ENCODE measurements at places on chromosomes 6 and 20. TPM values are rescaled to one million over a fixed set of nuclear protein-coding genes. Genes with fewer than 3 reads are reported as not detected.

Gene PKHD1
- polyA plus RNA-seq = not detected

Gene HLA-DRB5
- 3.0 TPM for polyA plus RNA-seq

Gene SLCO4A1
- polyA plus RNA-seq = 2.8 TPM

Gene HSF2
- 24.6 TPM for polyA plus RNA-seq

- DNase-seq = no peak
- H3K27me3 ChIP-seq = no peaks in the 10 kb centered on the region
- no peak overlapping the region for H3K4me3 ChIP-seq
- H3K4me1 ChIP-seq = no peaks in the 10 kb centered on the region
- no peak overlapping the region for H3K27ac ChIP-seq
Observed at GRCh38 chr6:148814082-148814790, 67.4 kb downstream of the UST start.

DNA sequence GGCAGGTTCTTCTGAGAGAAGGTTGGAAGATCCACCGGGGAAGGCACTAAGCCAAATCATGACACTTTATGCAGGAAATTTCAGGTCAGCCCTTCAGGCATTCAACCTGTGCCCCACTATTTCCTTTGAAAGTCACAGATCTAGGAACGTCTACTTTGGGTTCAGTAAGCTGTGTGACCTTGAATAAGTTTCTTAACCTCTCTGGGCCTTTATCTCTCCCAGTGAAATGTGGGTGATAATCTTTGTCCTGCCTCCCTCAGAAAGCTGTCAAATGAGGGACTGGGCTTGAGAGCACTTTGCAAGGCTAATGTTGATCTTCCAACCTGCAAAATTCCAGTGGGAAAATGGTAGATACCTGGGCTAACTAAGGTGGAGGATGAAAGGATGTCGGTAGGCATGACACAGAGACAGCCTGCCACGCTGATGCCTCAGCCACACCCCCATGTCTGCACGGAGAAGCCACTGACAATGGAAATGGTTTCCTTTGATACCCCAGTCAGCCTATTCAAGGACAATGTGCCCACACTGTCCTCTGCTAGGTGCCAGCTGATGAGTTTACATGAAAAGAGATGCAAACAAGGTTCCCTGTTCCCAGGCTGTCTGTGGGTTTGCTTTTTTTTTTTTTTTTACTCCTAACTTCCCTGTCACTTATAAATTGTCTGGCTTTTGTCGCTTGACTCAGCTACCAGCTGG is 9.3 kb downstream of the BNIP5 start:
- H3K4me1 ChIP-seq = no peaks in the 10 kb centered on the region
- H3K36me3 ChIP-seq = no peaks in the 10 kb centered on the region
- H3K27me3 ChIP-seq = no peaks in the 10 kb centered on the region

GRCh38 chr6:4316867-4317400 is 181.6 kb upstream of the ECI2 start:
- H3K27me3 ChIP-seq = no peaks in the 10 kb centered on the region
- no peak for DNase-seq
- no peaks in the 10 kb centered on the region for H3K36me3 ChIP-seq
- H3K4me3 ChIP-seq = no peak overlapping the region
- H3K27ac ChIP-seq = no peak overlapping the region
- no peaks in the 10 kb centered on the region for H3K4me1 ChIP-seq

- H3K4me1 ChIP-seq = no peaks in the 10 kb centered on the region
- no peak overlapping the region for H3K4me3 ChIP-seq
- DNase-seq = no peak
- peaks cover 1% of the 10 kb centered on the region for H3K27me3 ChIP-seq
Observed at GRCh38 chr6:148855744-148856143, 108.9 kb downstream of the UST start.

- H3K27me3 ChIP-seq = no peaks in the 10 kb centered on the region
- H3K4me1 ChIP-seq = no peaks in the 10 kb centered on the region
- H3K4me3 ChIP-seq = no peak overlapping the region
Observed at GRCh38 chr6:32659856-32660595, 6.4 kb downstream of the HLA-DQB1 start.
